Kidney (tissue), 22 donors: ENCODE measurements at places on chromosomes 4 and X. TPM values are rescaled to one million over a fixed set of nuclear protein-coding genes. Genes with fewer than 3 reads are reported as not detected.

- no peaks in the 10 kb centered on the region for H3K36me3 ChIP-seq
- H3K4me3 ChIP-seq, result no peak overlapping the region
- DNase-seq, result no peak
- no peaks in the 10 kb centered on the region for H3K4me1 ChIP-seq
- H3K27me3 ChIP-seq, result no peaks in the 10 kb centered on the region
These were observed 311.6 kb downstream of the FAM133A start for GRCh38 chrX:93985344-93986307.

- no peaks in the 10 kb centered on the region for H3K4me1 ChIP-seq
- no peak overlapping the region for H3K27ac ChIP-seq
- DNase-seq, result peak; percentile 57
These were observed 8.0 kb downstream of the PLXNA3 start for GRCh38 chrX:154466036-154466435.

The ELOVL6 gene
- total RNA-seq, result 10.7 TPM

The HTT gene
- 64.0 TPM for total RNA-seq
